Endodermal cell (in vitro differentiated cells): ENCODE measurements at places on chromosomes 1 and 21. TPM values are rescaled to one million over a fixed set of nuclear protein-coding genes. Genes with fewer than 3 reads are reported as not detected.

DNA sequence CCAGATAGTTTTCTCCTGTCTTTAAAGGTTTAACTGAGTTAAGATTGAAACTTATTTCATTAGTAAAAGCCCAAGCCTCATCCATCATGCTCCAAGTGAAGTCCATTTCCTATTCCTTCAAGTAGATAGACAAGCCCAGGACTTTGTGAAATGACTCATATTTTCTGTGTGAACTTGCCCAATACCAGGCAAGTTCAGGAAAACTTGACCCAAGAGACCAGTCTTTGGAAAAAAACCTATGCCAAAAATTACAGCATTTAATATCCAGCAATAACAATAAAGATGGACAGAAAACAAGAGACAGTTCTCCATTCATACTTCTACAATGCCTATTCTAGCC lies 405 bp upstream of the RAB29 start:
- H3K36me3 ChIP-seq: no peaks in the 10 kb centered on the region
- DNase-seq: no peak
- H3K27me3 ChIP-seq: peaks cover 36% of the 10 kb centered on the region
- no peaks in the 10 kb centered on the region for H3K4me1 ChIP-seq

GRCh38 chr1:91718877-91719276 lies 167.1 kb downstream of the TGFBR3 start:
- H3K36me3 ChIP-seq: no peaks in the 10 kb centered on the region
- no peak overlapping the region for H3K27ac ChIP-seq
- no peak overlapping the region for H3K4me3 ChIP-seq

DNA sequence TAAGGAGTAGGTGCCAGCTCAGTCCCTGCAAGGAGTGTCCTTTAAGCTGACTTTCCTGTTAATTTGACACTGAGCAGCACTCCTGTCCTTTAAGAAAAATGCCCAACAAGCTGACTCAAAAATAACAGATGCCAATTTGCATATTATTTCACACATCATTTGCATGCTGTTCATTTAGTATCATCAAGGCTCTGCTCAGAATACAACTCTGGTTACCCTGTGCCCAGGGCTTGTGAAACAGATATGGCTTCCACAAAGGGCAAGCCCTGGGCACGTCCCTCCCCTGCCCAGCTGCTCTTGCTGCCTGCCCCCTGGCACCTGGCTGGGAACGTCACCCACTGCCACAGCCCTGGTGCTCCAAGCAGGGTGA lies 10.3 kb downstream of the KCNN3 start:
- no peaks in the 10 kb centered on the region for H3K36me3 ChIP-seq
- H3K27me3 ChIP-seq: peaks cover 12% of the 10 kb centered on the region

- H3K4me3 ChIP-seq: no peak overlapping the region
- no peak overlapping the region for H3K27ac ChIP-seq
- H3K4me1 ChIP-seq: no peaks in the 10 kb centered on the region
- H3K36me3 ChIP-seq: peaks cover 49% of the 10 kb centered on the region
Observed at GRCh38 chr1:16289959-16290358, 53.0 kb upstream of the CPLANE2 start.

DNA sequence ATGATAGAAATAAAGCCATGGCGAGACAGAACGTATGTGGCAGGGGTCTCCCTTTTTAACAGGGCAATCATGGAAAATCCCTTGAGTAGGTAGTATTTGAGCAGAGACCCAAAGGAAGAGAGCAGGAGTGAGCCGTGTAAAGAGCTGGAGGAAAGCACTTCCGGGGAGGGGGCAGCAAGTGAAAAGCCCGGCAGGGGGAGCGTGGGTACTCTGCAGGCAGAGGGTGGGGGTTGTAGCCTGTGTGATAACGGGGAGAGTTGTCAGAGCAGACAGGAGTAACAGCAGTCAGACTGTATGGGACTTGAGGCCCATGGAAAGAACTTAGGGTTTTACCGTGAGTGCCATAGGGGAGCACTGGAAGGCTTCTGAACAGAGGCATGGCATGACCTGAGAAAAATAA lies 51.1 kb upstream of the LDLRAP1 start:
- no peak overlapping the region for H3K27ac ChIP-seq
- DNase-seq: no peak
- peaks cover 52% of the 10 kb centered on the region for H3K36me3 ChIP-seq
- no peaks in the 10 kb centered on the region for H3K4me1 ChIP-seq

The C1orf56 gene
- 3.3 to 6.6 TPM (median 5.9 TPM) in 3 replicates for total RNA-seq
